Suppressor macrophage (primary cell): ENCODE measurements at places on chromosomes 7 and 10.

GRCh38 chr7:19713676-19714075, 4.8 kb upstream of the POLR1F start:
- DNase-seq, result peak; percentile 56

DNA sequence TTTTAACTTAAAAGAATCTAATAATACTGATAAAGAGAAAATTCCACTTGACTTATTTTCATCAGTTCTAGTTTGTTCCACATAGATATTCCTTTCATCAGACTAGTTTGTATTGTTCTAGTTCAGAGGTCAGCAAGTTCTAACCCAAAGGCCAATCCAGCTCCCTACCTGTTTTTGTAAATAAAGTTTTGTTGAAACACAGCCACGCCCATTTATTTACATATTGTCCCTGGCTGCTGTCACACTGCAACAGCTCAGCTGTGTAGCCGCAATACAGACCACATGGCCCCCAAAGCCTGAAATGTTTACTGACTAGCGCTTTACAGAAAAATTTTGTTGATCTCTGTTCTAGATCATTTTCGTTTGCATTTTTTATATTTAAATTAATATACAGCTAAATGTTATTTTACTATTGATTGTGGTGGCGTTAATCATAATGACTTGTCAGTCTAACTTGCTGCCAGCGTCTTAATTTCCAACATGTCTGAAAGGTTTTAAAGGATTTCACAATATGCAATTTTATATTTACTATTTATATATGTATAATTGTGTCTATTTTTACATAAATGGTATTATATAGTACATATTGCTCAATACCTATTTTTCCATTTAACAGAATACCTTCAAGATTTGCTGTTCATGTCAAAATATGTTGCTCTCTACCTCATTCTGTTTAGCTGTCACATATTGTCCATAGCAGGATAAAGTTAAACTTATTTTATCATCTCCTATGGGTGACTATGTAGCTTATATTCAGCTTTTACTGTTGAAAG, 159.3 kb downstream of the DYNC1I1 start:
- no peak for DNase-seq

- DNase-seq, result no peak
These were observed 269.8 kb upstream of the AUTS2 start for GRCh38 chr7:69328516-69328915.

DNA sequence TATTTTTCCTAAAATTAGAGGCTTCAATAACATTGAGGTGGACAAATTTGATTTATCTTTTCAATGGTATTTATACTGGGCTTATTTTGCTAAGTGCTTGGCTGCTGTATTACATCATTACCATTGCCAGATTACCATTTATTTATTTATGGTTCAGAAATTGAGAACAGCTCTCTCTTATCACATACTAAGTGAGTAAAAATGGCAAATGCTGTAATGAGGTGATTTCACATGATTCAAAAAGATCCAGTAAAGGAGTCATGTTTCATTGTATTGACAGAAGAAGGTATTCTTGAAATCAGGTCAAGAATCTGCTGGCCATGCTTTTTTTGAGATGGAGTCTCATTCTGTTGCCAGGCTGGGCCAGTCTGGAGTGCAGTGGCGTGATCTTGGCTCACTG, 322.6 kb downstream of the KIF20B start:
- no peak for DNase-seq

DNA sequence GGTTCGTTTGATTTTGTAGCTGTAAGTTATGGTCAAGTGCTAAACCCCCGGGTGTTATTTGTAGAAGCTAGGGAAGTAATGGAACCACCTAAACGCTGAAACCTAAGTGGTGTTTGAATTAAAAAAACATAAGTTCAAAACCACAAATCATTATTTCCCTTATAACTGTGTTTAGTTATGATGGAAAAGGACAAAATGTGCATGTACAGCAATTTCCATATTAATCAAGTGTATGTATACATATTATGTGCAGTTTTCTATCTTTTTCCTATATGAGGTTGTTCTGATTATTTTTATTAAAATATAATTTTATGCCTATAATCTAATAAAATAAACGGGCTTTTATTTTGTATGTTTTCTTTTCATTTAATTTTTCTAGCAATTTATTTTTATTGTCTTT, 45.9 kb downstream of the IL6 start:
- DNase-seq, result no peak

DNA sequence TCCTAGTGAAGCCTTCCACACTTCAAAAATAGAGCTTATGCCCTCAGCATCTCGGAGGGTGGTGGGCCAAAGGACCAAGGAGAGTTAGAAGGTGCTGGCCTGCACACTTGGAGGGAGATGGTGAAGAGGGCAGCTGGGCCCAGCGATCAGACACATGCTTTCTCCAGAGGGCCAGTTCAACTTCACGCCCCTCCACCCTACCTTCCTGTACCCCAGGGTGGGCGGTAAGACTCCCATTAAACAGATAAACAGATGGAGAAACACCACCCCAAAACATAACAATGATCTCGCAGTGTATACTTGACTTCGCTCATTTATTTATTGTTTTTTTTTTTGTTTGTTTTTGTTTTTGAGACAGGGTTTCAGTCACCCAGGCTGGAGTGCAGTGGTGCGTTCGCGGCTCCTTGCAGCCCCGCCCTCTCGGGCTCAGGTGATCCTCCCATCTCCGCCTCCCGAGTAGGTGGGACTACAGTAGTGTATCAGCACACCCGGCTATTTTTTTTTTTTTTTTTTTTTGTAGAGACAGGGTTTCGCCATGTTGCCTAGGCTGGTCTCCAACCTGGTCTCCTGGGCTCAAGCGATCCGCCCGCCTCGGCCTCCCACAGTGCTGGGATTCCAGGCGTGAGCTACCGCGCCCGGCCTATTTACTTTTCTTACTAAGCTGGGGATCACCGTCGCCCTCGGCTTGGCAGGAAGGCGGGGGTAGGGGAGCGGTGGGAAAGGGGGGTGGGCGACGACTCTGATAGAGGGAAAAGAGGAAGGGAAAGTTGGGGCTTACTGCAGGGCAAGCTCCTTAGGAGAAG, 1.8 kb downstream of the C10orf95 start:
- no peak for DNase-seq

DNA sequence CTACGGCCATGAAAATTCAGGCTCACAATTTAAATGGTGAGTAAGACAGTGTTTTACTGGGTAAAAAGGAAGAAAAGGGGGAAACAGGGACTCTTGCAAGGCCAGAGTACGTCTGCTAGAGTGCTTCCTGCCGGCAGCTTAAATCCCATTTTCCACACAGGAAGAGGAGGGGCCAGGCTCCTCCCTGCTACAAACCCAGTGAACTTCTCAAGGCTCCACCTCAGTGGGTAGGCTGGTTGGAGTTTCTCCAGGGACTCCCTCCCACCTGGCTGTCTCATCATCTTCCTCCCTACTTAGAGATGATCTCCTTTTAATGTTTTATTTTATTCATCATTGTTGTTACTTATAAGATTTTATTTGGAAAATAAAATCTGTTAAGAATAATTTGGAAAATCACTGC, 62.6 kb upstream of the SEMA3C start:
- DNase-seq, result no peak

- no peak for DNase-seq
These were observed 158.9 kb upstream of the STEAP4 start for GRCh38 chr7:88465600-88465999.

DNA sequence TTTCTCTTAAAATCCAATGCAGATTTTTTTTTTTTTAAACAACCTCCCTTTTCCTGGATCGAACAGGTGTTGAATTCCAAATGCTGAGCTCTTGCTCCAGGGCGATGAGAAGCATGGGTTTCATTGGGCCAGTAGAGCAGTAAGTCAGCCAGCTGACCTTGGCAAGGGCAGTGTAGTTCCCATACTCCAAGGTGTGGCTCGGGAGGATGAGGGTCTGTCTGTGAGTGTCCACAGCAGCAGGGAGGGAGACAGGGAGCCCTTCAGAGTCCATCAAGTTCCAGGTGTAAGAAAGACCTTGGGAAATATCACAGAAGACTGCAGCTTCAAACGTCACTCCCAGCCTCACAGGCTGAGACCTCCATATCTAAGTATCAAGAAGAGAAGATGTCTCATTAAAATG, 50.4 kb downstream of the PKD1L1 start:
- DNase-seq, result no peak

GRCh38 chr7:100152404-100152803, 3.7 kb downstream of the LAMTOR4 start:
- DNase-seq, result peak; percentile 84

GRCh38 chr7:66258409-66258808, 53.3 kb downstream of the TPST1 start:
- no peak for DNase-seq
